Activated CD4-positive, alpha-beta T cell treated with anti-CD3 and anti-CD28 coated beads for 24 hours (primary cell): ENCODE measurements at places on chromosomes 6 and 20.

GRCh38 chr20:25338112-25339023 lies 52.3 kb downstream of the ABHD12 start:
- DNase-seq: no peak

DNA sequence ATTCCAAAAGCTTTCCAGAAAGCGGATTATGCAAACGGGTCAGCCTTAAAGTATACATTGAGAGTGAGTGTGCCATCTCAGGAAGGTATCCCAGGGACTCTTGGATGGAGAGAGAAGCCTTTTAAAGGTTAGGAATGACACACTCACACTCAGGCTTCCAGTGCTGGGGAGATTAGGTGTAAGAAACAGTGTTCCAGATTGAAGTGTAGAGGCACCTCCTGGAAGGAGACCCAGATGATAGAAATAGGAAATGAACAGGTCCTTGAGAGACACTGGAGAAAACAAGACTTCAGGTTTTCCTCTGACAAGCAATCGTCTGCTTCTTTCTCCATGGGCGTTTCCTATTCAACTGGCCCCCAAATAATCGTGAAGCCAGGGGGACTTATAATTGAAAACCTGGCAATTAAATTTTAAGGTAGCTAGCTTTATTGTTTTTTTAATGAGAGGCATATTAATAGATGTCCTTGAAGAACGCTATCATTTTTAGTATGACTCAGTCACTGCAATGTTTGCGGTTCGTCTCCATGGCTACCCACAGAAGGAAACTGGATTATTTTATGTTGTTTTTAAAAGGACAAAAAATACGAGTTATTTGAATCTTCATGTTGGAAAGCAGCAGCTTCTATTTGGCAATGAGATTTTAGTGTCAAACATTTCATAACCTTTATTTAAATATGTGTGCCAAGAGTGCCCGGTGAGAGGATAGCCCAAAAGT lies 85.3 kb downstream of the TRMT6 start:
- DNase-seq: no peak

DNA sequence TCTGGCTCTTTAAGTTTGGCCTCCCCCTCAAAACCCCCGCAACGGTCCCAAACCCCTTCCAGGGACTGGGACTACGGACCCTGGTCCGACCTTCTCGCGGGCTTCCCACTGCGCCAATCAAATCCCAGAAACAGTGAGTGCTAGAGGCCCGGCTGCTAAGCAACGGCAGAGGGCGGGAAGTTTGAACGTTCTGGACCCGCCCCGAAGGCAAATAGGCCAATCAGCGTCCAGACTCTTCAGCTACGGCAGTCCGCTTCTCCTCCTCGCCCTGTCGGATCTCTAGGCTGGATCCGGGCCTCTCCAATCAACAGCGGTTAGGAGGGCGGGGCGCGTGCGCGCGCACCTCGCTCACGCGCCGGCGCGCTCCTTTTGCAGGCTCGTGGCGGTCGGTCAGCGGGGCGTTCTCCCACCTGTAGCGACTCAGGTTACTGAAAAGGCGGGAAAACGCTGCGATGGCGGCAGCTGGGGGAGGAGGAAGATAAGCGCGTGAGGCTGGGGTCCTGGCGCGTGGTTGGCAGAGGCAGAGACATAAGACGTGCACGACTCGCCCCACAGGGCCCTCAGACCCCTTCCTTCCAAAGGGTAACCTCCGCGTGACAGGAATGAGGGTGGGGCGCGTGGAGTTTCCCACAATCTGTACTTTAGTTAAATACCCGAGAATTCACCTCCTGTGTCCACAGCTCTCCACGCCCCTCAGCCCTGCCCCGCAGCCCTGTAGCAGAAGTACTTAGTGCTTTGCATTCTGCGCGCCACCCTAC lies at the start of gene MSH5:
TSS of gene MSH5 (plus strand) at position 367 of the 758 bp plus-strand sequence. CDS start 462 bp downstream, outside the sequence.
- peak; percentile 95 for DNase-seq

GRCh38 chr6:39247667-39248194 lies 18.5 kb upstream of the KCNK5 start:
- DNase-seq: no peak

GRCh38 chr20:17848249-17849048 lies 120.1 kb downstream of the SNX5 start:
- DNase-seq: no peak
